ENCODE measurements at places on chromosomes 6 and 20.

- DNase-seq = no peak
Observed at GRCh38 chr20:60591172-60591799, 633.1 kb downstream of the CDH26 start.

- DNase-seq = no peak
Observed at GRCh38 chr6:23087471-23087870, 518.1 kb downstream of the HDGFL1 start.

DNA sequence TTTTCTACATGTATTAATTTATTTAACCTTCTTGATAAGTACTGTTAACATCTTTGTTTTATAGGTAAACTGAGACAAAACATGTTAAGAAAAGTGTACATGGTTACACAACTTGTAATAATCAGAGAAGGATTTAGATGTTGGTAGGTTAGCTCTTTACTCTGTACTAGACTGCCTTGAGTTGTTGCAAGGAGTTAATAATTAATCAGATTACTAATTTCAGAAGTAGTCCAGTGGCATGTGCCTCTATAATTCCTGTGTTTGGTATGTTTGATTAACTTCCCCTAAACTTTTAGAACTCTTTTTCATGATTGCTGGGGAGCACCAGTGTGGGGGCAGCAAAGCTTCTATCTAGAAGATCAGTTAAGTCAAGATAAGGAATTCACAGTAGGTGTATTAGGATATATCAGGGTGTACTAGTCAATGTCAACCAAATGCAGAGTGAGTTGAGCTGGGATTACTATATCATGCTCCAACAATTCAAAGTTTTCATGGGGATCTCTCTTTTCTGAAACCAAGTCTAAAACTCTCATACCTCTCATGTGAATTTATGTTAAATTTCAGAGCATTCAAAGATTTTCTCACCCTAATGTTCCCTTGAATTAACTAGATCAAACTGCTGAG lies 129.7 kb upstream of the AHI1 start:
- no peak for DNase-seq

GRCh38 chr20:24718696-24719095 lies 230.4 kb upstream of the CST7 start:
- no peak for DNase-seq

DNA sequence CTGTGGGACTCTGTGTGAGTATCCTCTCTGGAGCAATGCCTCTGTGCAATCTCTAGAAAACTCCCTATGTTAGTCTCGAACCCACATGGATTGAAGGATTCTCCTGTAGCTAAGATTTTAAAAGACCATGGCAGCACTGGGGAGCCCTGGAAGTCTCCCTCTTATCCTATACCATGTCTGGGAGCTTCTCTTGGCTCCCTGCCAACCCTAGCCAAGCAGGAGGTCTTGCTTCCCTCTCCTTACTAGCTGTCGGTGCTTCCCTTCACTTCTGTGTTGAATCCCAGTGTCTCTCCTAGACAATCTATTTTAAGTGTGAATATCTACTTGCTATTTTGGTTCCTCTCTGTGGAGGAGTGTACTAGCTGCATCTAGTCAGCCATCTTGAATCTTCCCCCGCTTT lies 118.8 kb upstream of the NRN1 start:
- DNase-seq = no peak

DNA sequence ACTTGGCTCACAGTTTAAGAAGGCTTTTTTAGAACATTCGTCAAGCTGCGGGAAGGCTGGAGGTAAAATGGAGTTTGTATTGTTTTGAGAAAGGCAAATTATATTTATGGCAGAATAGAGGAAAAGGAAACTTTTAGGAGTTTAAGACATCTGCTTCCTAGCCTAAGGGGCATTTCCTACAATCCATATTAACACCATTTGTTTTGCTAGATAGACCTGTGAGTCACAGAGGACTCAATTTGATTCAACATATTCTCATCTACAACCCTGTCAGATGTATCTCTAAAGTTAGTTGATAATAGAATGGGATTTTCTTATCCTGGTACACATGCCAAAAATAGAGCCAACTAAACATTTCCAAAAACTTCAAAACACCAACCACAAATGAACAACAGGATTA lies 35.0 kb downstream of the RCAN2 start:
- DNase-seq = no peak

DNA sequence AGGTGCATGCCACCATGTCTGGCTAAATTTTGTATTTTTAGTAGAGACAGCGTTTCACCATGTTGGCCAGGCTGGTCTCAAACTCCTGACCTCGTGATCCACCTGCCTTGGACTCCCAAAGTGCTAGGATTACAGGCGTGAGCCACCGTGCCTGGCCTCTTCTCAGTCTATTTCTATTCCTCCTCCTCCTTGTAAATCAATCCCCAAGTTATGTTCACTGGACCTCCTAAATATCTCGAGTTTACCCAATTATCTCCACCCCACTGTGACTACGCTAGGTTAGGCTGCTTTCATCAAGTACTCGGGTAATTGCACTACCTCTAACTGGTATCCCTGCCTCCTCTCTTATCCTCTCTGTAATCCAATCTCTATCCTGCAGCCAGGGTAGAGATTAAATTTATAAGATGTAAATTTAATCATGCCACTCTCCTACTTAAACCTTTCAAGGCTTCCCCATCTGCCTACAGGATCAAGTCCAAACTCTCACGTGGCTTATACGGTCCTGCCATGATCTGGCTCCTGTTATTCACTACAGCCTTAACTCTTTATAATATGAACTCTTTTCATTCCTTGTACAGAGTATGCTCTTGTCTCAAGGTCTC lies 837 bp upstream of the MAD2L1BP start:
- DNase-seq = no peak

DNA sequence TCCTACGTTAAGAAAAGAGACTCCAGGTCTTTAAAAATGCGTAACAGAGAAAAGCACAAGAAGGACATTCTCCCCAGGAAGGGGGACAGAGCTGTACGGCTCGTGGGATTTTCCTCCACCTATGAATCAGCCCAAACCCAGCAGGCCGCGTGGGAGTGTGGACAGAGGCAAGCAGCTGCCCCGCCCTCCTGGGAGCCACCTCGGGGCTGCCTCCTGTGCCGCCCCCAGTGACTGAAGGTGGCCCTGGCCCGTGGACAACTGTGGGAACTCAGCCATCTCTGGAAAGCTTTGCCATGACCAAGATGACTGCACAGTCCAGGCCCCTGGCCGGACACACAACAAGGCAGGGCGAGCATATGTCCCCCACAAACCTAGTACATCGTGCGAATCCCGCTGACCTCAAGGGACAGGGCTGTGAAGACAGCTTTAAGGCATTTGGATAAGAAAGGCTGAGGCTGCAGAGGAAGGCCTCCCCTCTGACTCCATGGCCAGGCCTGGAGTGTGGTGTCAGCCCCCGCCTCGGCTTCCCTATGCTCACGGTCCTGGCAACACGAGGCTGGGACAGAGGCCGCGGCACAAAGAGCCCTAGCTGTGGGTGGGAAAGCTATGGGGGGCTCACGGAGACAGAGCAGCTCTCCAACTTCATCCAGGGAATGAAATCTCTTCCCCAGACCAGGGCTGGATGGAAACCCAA lies 26.9 kb downstream of the PXDC1 start:
- no peak for DNase-seq

- no peak for DNase-seq
Observed at GRCh38 chr6:36765190-36765589, 67.6 kb downstream of the RAB44 start.

GRCh38 chr20:37152284-37152683 lies 26.8 kb upstream of the RPN2 start:
- no peak for DNase-seq

GRCh38 chr6:46757214-46757596 lies 10.5 kb downstream of the ANKRD66 start:
- no peak for DNase-seq

Measured in activated naive CD4-positive, alpha-beta T cell treated with Interleukin-2 at 50 U/mL for 16 hours (primary cell).